ENCODE measurements at places on chromosomes 13 and 19.
A peak's percentile ranks its signal among the peaks of the same experiment; 100 is the strongest.

DNA sequence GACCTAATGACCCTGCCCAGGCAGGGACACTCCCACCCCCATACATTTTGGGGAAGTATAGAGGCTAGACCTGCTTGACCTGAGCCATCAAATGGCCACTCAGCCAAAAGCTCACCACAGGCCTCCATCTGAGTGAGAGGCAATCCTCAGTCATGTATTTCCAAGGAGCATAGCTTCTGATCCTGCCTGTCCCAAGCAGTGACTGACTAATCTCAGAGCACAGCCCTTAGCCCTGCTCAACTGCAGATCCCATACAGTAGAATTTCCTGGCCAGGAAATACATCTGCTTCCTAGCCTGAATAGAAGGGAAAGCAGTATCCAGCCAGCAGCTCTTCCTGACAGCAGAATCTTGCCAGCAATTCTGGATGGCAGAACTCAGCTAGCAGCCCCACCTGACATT lies 880.6 kb upstream of the GPC6 start:
- DNase-seq, result no peak

DNA sequence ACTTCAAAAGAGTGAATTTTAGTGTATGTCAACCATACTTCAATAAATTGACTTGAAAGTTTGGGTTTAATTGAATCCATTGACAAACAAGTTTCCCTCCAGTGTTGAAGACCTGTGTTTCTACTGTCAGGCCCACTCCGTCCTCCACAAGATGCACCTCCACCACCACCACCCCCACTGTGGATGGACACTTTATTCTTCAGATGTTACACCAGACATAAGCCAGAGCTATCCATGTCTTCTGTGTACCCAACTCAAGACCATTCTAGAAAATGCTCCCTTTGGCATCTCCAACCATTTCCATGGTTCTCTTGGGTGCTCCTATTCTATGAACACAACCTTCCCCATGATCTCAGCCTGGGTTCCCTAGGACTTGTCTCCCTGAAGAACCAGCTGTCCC lies 207.0 kb downstream of the COL4A1 start:
- no peak for DNase-seq

DNA sequence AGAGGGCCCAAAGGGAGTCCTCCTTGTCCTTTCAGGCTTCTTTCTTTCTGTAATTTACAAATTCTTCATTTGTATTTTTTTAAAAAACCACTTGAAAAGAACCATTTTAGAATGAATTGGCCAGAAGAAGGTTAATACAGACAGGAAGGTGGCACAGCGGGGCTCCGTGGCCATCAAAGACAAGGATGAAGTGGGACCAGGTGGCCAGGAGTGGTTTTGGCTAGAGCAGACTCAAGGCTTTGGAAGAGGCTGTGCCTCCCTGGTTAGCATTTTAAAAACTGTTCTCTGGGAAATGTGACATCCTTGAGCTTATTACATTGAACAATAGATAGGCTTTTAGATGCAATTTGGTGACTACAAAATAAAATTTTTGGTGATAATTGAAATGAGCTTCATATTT lies 48.4 kb downstream of the ATP8A2 start:
- DNase-seq, result no peak

GRCh38 chr19:15934332-15935078 lies at the start of gene CYP4F11:
CYP4F11 (minus strand) TSS chr19:15934529; CDS start chr19:15934408, 121 bp downstream.
- DNase-seq, result no peak

GRCh38 chr19:41569481-41570150 lies 6.3 kb upstream of the CEACAM21 start:
- DNase-seq, result no peak

GRCh38 chr13:91280801-91281200 lies 66.7 kb upstream of the MIR17HG start:
- no peak for DNase-seq

GRCh38 chr19:54275951-54276350 lies 5.0 kb downstream of the LILRB2 start:
- DNase-seq, result no peak

GRCh38 chr13:111046590-111047141 lies 68.4 kb upstream of the ARHGEF7 start:
- DNase-seq, result no peak

- no peak for DNase-seq
Observed at GRCh38 chr13:100128373-100128772, 39.5 kb downstream of the PCCA start.

- DNase-seq, result no peak
Observed at GRCh38 chr19:50837300-50837699, 3.9 kb upstream of the KLK15 start.

DNA sequence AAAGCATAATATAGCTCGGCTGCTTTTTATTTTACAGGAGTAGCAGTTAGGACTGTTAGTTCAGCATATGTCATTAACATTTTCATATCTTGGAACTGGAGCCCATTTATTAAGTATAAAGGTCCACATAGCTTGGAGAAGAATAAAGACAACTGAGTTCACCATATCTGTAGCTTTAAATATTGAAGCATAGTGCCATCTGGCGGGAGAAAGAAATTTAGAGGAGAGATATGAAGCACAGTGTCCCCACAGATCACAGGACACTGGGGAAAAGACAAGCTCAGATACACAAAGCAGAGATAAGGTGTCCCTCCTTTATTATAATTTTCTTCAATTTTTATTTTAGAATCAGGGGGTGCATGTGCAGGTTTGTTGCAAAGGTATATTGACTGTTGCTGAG lies 104.7 kb upstream of the FREM2 start:
- DNase-seq, result no peak

DNA sequence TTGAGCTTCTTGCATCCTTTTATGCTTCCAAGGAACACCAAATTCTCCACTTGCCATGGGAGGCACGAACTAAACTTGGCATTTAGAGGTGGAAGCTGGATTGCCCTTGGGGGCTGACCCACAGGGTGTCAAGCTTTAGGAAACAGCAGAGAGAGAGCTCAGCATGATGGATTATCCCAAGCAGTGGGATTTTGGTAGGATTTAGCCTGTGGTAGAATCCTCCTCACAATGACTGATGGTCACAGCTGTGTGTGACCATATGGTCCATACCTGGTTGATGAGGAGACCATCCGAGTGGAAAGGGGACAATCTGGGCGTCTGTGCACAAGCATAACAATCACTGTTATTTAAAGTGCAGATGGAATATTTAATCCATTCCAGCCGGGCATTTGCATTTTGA lies 40.1 kb upstream of the PSG9 start:
- no peak for DNase-seq

- DNase-seq, result no peak
Observed at GRCh38 chr13:67439365-67439764, 209.2 kb upstream of the PCDH9 start.

DNA sequence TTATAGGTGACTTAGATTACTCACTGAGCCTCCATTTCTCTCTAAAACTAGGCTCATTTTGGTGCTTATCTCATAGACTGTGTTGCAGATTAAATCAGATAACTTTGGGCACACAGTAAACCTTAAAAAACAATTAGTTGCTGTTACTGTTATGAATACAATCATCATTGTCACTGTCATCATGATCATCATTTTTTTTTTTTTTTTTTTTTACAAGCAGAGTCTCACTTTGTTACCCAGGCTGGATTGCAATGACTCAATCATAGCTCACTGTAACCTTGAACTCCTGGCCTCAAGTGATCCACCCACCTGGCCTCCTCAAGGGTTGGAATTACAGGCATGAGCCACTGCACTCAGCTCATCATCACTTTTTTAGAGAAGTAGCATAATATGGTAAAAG lies 60.0 kb downstream of the VWA8 start:
- no peak for DNase-seq

- DNase-seq, result peak; percentile 42
Observed at GRCh38 chr19:9586764-9587163, 2.5 kb upstream of the ZNF121 start.

DNA sequence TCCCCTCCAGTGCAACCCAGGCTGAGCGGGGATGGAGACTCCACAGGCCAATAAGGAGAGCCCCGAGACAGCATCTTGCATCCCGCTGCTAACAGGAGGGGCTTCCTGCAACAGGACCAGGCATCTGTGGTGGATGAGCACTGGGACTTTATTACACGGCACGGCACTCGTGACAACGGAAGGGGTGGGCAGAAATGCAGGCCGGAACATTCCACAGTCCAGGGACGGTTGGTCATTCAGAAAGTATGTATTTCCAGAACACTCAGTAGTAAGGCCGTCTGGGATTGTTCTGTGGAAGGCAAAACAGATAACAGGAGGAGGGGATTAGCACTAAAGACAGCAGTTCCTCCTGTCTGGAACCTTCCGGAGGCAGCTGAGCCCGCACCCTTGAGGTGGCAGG lies 3.3 kb upstream of the TM6SF2 start:
- DNase-seq, result no peak

GRCh38 chr13:102645701-102646100 lies 48.9 kb downstream of the TPP2 start:
- no peak for DNase-seq

DNA sequence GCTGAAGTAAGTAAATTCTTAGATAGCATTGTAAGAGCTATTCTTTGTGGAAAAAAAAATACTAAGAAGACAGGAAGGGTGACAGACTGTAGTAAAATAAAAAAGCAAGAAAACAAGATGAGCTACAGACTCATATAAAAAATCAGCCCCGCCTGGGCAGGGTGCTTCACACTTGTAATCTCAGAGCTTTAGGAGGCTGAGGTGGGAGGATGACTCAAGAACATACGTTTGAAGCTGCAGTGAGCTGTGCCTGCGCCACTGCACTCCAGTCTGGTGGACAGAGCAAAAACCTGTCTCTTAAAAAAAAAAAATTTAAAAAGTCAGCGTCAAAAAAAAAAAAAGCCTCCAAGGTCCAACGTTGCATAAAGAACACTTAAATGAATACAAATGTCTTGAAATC lies 102.1 kb downstream of the VWA8 start:
- DNase-seq, result no peak

- DNase-seq, result no peak
Observed at GRCh38 chr13:80312967-80313366, 28.0 kb downstream of the SPRY2 start.
